ENCODE measurements at places on chromosomes 16 and 17. TPM values are rescaled to one million over a fixed set of nuclear protein-coding genes. Genes with fewer than 3 reads are reported as not detected.

Gene SLC2A4
- total RNA-seq: 0.08 TPM

Gene CCT6B
- 0.23 TPM for total RNA-seq

Gene PPL
- 0.68 TPM for total RNA-seq

Gene CACNB1
- total RNA-seq: 6.9 TPM

Gene SLC22A31
- total RNA-seq: 0.47 TPM

Gene CCL17
- not detected for total RNA-seq

Gene PLA2G10
- not detected for total RNA-seq

Gene MYH4
- not detected for total RNA-seq

Gene DCAF7
- total RNA-seq: 12.6 TPM

Gene CCL7
- total RNA-seq: not detected

Gene SCO1
- 9.8 TPM for total RNA-seq

Gene KRT17
- 4.3 TPM for total RNA-seq

Gene SEPTIN12
- not detected for total RNA-seq

Gene LITAFD
- total RNA-seq: not detected

Gene CDT1
- 2.4 TPM for total RNA-seq

Gene MYO15A
- 1.6 TPM for total RNA-seq

Gene KRTAP3-1
- total RNA-seq: not detected

Gene TVP23A
- not detected for total RNA-seq

Gene PRR15L
- not detected for total RNA-seq

Gene MRPS7
- 58.6 TPM for total RNA-seq

Gene TBC1D28
- not detected for total RNA-seq

Gene MFSD11
- total RNA-seq: 18.6 TPM

Gene CPHXL2
- not detected for total RNA-seq

Gene COG8
- total RNA-seq: 22.9 TPM

Gene SSTR5
- total RNA-seq: not detected

Gene KCNJ16
- not detected for total RNA-seq

Gene NT5M
- total RNA-seq: 0.83 TPM

Gene ALDH3A1
- total RNA-seq: 2.6 TPM

Gene CPHXL
- total RNA-seq: not detected

Gene MMD
- 8.5 TPM for total RNA-seq

Gene DHX40
- 42.8 TPM for total RNA-seq

Gene HOXB2
- 3.8 TPM for total RNA-seq

Gene CES1
- 2.0 TPM for total RNA-seq

Gene CMTM2
- not detected for total RNA-seq

Gene TCAP
- total RNA-seq: 0.23 TPM

Gene SRP68
- 33.0 TPM for total RNA-seq

Gene RPGRIP1L
- total RNA-seq: 7.6 TPM

Gene IL21R
- 1.9 TPM for total RNA-seq

Gene HEATR9
- total RNA-seq: not detected

Gene FBXO39
- 0.82 TPM for total RNA-seq

Gene UNC45B
- total RNA-seq: not detected

Measured in smooth muscle cell of the coronary artery (primary cell).